ENCODE measurements at places on chromosomes 4 and X.

DNA sequence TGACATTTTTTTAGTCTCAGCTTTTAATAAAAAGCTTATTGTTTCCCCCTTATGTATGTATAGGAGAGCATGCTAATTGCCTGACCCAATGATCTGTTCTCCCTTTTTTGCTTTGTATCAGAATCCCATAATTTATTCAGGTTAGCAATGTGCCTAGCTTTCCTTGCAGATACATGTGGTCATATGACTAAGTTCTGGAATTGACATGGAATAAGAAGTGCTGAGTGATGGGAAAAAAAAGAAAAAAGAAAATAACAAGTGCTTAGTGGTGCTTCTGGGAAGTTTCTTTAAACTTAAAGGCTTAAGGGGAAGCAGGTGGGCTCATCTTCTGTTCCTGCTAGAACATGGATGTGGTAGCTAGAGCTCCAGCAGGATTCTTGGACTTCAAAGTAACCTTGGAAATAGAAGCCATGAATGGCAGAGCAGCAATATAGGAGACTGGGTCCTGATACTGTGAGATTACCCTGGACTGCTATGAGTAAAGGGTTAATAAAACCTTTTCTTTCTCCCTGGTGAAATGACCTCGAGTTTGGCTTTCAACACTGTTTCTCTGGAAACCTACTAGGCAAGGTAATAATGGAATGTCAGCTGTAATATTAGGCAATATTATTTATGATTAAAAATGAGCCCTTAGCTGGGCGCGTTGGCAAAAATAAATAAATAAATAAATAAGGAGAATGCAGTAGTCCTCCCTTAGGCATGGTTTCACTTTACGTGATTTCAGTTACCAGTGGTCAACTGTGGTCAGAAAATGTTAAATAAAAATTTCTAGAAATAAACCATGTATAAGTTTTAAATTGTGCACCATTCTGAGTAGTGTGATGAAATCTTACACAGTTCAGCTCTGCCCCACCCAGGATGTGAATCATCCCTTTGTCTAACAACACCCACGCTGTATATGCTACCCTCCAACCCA is 16.7 kb upstream of the RBM41 start:
- DNase-seq: no peak

DNA sequence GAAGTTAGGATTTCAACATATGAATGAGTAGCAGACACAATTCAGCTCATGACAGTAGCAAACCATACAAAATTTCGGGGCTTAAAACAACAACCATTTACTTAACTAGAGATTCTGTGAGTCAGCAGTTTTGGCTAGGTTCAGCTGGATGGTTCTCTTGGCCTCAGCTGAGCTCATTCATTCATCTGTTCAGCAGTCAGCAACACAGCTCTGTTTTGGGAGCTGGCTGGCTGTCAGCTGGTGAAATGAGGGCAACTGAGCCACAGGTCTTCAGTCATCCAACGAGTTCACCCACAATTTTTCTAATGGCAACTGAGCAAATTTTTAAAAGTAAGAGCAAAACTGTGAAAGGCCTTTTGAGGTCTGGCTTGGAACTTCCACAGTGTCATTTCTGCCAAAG is 2005.1 kb upstream of the AGA start:
- DNase-seq: no peak

DNA sequence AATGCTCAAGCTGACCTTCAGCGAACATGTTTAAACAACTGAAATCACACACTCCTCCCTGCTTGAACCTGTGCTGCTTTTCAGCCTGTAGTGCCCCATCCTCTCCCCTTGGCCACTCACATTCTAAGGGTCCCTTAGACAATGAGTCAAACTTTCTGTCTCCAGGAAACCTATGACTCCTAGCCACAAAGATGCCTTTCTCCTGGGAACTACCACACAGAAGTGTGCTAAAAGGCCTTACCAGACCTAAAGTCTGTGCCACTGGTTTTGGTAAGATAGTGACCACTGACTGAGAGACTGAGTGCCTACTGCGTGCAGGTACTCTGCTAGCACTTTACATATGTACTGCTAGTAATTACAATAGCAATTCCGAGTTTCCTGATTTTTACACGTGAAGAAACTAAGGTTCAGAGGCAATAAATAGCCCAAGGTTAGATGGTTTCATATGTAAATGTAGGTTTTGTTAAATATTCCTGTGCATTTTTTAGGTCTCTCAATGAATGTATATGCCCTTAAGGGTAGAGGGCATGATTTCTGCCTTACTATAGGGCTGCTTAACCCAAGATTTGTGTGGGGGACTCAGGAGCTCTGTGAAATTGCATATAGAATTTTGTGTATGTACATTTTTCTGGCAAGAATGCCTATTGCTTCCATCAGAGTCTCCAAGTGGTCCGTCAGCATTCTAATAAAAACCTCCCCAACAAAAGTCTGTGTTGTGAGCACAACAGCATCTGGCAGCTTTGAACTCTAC is 71.1 kb downstream of the NSG1 start:
- no peak for DNase-seq

- DNase-seq: no peak
Measured at GRCh38 chrX:122582280-122582974, 601.7 kb upstream of the GRIA3 start.

- no peak for DNase-seq
Measured at GRCh38 chr4:83852085-83852451, 316.2 kb downstream of the GPAT3 start.

GRCh38 chr4:26015133-26015651 is 101.2 kb downstream of the SMIM20 start:
- DNase-seq: no peak

GRCh38 chrX:118114971-118115370 is 1.6 kb downstream of the KLHL13 start:
- no peak for DNase-seq

DNA sequence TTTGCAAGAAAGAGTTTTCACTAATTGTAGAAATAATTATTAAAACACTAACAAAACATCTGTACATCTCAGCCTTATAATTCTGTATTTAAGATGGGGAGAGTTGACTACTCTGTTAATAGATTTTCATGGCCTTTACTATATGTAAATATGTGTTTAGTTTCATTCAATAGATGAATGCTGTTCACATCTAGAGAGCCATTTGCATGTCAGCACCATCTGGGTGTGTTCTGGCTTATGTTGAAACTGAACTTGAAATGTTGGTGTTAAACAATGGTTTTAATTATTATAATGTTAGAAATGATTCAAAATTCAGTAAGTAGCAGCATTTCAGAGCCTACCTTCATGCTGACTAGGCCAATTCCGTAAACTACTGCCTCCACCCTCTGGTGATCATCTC is 102.5 kb upstream of the ADAD1 start:
- DNase-seq: no peak

DNA sequence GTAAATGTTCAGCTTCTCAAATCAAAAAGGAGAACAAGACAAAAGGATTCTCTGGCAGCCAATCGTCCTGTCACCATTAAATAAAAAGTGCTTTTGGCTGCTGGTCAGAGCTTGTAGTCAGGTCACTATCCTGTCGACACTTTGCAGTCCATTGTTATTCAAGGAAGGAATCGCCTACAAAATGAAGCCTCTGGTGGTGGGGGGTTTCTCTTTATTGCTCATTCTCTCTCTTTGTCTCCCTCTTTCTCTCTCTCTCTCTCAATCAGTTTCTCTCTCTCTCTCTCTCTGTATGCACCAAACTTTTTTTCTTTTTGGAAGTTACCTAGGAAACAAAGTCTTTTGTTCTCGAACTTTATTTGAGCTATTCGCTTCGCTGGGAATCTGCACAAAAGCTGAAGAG is 17.6 kb upstream of the SCML1 start:
- no peak for DNase-seq

DNA sequence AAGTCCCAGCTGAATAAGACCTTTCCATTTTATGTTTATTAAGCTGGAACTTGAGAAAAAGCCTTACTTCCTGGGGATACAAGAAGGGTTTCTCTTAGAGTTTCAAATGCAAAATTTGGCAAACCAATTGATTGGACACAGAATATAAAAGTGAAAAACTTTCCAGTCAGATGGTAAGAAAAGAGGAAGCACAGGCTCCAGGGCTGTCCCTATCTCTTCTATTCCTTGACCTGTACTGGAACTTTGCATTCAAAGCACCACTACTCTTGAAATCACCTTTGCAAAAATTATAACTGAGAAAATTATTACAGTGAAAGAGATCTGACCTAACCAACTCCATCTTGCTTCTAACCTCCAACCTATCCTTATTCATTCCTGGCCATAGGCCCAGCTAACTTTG is 11.7 kb downstream of the PROM1 start:
- no peak for DNase-seq

DNA sequence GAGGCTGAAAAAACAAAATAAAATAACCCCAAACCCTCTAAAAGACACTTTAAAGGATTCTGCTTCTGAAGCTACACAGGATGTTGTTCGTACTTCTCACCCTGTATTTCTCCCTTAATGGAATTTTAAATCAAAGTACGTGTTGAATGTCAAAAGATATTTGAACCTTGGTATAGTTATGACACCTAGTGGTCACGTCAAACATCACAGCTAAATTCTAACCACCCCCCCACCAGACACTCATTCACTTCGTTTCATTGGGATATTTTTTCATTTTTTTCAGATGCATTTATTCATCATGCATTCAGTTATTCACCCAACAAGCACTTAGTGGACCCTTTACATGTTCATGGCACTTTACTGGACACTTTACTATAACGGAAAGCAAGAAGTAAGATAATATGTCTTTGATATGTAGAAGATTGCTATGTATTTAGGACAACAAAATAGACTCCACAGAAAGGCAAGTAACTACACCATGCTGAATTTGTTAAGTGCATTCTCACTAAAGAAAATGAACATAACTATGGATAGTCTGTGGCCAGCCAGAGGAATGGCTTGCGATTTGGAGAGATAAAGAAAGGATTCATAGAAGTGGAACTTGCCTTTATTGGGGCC is 62.5 kb upstream of the GPR174 start:
- no peak for DNase-seq

DNA sequence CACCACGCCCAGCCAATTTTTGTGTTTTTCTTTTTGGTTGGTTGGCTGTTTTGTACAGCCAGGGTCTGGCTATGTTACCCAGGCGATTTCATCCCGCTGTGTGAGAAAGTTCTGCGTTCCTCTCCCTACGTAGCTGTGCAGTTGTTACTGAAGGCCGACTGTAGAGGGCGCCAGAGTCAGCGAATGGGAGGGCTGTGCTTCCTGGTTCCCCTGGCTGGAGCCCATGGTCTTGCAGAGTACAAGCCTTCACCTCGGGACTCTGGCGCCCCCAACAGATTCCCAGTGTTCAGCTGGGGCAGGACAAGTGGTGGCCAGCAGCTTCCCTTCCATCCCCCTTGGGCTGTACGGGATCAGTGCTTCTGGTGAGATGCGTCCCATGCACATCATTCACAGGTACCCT is 5.6 kb upstream of the CT45A1 start:
- no peak for DNase-seq

DNA sequence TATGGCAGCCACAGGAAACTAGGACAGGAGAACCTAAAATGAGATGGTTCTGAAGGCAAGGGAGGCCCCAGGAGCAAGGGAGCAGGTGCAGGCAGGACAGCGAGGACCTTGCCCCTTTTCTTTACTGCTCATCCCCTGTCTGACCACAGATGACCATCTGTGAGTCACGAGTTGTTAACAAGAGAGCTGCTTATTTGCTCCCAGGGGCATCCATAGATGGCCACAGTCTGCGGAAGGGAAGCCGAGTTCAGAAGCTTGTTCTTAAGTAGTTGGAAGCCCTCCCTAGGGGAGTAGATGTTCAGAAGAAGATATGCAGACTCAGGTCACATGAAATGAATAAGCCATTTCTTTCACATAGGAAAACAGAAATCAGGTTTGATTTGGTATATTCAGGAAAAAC is 69.4 kb downstream of the EVC2 start:
- no peak for DNase-seq

DNA sequence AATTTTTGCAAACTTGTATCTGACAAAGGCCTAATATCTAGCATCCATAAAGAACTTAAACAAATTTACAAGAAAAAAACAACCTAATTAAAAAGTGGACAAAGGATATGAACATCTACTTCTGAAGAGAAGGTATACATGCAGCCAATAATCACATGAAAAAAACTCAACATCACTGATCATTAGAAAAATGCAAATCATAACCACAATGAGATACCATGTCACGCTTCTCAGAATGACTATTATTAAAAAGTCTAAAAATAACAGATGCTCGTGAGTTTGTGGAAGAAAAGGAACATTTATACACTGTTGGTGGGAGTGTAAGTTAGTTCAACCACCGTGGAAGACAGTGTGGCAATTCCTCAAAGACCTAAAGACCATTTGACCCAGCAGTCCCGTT is 24.0 kb downstream of the CEP44 start:
- no peak for DNase-seq

- DNase-seq: no peak
Measured at GRCh38 chr4:87669373-87669772, 19.3 kb downstream of the DMP1 start.

DNA sequence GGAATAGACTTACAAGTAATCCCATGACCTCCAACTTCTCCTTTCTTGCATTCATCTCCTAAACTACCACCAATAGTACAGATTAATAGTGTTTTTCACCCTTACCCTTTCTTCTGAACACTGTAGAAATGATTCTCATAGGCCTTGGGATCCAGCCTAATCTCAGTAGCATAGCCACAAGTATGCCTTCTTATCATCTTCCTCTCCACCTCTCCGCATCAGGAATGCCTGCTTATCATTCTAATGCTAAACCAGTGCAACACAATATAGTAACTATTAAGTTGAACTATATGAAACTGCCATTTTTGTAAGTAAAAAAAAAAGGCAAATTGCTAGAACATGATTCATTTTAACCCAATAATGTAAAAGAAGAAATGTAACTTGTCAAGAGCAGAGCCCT is 79.5 kb upstream of the IL2 start:
- DNase-seq: no peak

GRCh38 chr4:38131371-38132091 is 171.3 kb downstream of the PTTG2 start:
- no peak for DNase-seq

DNA sequence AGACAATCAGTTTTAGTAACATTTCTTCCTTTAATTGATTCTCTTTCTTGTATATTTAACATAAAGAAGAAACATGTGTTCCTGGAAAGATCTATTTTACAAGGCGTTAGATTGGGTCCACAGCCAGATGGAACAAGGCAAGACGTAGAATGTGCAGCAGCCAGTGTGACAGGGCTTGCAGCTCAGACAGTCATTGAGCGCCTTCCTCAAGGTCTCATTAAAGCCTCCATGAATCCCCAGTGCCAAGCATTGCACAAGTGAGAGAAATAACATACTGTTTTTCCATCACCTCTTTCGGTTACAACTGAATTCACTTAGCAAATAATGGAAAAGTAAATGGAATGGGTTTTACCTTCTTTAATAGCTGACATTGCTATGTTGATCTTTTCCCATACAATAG is 292.5 kb downstream of the USP46 start:
- no peak for DNase-seq
